CD4-positive, alpha-beta T cell treated with Interleukin-6 for 4 hours (primary cell): ENCODE measurements at places on chromosomes 11 and 22.

GRCh38 chr11:8017071-8017470 lies 29.9 kb downstream of the EIF3F start:
- DNase-seq: no peak

DNA sequence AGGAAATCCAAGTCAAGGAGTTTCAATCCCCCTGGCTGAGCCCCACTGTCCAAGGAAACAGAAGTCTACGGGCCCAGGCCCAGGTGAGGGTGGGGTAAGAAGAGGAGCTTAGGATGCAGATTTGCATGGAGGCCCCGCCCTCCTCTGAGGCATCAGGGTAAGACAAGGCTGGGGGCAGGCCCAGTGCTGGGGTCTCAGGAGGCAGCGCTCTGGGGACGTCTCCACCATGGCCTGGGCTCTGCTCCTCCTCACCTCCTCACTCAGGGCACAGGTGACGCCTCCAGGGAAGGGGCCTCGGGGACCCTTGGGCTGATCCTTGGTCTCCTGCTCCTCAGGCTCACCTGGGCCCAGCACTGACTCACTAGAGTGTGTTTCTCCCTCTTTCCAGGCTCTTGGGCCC lies 31.3 kb upstream of the IGLL5 start:
- DNase-seq: no peak

DNA sequence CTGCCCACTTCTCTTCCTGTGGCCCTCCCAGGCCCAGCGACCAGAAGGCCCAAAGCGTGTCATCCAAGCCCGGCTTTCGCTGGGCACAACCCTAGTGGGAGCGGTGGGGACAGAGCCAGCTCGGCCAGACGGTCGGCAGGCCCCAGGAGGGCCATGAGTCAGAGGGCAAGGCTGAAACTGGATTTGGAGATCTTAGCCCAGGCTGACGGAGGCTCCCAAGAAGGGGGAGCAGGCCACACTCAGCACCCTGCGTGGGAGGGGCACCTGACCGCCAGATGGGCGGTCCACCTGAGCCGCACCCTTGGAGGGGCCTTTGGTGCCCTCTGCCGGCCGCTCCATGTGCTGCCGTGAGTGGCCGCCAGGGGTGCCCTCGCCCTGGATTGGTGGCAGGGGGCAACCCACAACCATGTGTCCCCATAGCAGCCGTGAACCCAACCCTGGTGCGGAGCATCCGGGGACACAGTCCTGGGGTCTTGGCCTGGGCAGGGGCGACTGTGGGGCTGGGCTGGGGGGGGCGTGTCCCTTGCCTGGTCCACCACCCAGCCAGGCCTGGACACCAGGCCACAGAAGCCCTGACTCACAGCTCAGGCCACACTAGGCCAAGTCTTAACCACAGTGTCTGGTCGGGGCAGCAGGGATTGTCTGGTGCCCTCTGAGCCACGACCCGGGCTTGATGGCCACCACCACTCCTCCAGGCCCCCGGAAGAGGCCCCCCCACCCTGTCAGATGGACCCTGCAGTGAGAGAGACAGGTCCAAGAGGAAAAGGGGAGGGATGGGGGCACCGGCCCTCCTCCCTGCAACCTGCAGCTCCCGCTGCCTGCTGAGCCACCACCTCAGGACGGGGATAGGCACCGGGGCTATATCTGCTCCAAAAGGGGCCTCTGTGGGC lies 19.2 kb upstream of the TALDO1 start:
- DNase-seq: peak; percentile 84

- no peak for DNase-seq
These were observed 41.1 kb downstream of the DIXDC1 start for GRCh38 chr11:111978028-111978771.

DNA sequence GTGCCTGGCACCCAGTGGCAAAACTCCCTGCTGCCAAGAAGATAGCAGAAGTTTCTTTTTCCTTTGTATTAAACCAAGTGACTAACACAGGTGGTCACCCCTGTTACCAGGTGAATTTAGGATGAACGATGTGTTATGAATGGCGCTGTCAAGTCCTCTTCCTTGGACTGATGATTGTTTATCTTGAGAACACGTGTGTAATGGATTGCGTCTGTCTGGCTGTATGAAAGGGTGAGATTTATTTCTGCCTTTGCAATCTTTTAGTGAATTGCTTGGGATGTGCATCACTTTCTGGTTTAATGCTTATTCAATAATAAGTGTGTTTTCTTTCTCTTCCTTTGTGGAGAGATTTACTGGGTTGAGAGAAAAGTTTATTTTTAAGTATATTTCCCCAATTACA lies 36.5 kb downstream of the SDHD start:
- DNase-seq: no peak

- DNase-seq: peak; percentile 34
These were observed 1.3 kb upstream of the UCP2 start for GRCh38 chr11:73983741-73984538.

DNA sequence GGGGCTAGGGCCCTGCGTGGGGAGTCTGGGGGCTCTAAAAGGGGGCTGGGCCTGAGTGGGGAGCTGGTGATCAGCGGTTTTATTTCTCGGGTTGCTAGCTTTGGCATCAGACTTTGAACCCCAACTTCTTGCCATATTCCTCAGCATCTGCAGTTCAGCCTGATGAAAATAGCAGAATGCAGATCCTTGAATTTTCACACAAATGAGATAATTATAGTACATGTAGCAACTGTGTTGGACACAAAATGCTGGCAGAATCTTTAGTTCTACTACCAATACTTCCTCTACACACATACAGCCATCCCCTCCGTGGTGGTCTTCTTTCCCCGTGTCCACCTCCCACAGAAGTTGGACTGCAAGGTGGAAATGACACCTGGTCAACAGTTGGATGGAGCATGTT lies 1.5 kb downstream of the ZC3H7B start:
- no peak for DNase-seq

DNA sequence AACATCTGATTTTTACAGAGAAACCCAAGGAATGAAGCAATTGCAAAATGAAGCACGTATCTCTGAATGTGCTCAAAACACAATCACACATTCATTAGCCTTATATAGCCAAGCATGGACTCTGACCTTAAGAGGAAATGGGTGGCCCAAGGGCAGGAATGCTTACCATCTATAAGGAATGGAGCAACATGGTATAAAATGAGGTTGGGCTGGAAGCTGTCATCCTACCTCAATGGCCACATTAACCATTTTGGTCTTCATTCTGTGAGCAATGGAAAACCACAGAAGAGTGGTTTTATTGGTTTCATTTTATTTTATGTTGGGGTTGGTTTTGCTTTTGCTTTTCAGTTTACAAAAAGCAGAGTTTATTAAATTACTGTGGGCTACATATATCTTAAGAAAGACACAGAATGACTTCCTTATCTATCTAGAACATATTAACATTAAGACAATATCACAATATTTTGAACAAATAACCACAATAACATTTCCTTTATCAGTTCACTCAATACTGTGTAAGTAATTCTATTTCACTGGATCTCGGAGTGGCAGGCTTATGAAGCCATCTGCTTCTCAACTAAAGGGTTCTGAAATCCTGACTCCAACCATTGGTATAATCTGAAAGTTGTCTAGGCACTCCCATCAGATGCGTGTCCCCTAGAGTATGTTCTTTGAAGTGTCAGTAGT lies 10.8 kb upstream of the MS4A13 start:
- no peak for DNase-seq

DNA sequence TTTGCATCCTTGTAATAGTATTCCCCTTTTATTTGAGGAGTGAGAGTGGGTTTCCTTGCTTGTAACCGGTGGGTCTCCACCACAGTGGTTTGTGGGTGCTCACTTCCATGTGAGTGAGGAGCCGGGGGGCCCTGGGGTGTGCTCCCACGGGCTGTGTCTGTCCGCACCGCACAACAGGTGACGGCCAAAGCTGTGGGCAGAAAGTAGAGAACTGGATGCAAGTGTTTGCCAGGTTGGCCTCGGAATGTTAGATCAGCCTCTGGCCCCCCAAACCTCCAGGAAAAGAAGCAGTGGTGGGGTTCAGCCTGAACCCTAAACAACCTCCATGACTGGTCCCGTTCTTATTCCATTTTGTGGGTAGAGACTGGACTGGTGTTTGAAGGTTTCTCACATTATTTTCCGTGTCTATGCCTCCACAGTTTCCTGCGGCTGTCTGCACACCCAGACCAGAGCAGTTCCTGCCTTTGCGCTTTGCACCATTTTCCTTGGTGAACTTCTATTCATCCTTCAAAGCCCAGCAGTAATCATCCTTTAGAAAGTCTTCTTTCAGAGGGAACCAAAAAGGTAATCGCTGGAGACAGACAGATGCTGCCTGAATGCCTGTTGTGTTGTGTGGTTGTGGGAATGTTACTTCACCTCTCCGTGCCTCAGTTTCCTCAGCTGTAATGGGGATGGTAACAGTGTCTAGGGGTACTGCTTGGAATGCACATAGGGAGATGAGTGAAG lies 77.2 kb downstream of the MYEOV start:
- no peak for DNase-seq

DNA sequence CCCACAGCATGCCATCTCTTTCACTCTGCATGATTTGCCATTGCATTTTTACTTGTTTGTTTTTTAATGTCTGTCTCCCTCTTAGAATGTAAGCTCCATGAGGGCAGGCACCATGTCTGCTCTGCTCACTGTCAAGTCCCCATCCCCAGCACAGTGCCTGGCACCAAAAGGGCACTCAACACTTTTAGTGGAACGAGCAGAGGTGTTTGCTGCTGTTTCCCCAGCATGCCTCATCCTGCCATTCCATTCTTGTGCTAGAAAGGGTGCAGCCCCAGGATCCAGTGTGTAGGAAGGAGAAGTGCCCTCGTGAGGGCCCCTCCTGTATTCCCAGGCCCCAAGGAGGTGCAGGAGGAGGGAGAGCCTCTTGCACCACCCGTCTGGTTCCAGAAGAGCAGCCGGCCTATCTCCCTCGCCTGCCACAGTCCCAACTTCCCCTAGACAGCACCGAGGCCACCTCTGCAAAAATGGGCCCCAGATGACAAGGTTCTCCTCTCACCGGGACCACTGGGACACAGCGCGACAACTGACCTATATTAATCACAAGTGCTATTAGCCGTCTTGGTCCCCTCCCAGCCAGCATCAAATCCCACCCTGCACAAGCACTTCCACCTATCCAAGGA lies 33.3 kb upstream of the CACNG2 start:
- DNase-seq: no peak

- no peak for DNase-seq
These were observed 893 bp downstream of the SLC36A4 start for GRCh38 chr11:93196816-93197379.

DNA sequence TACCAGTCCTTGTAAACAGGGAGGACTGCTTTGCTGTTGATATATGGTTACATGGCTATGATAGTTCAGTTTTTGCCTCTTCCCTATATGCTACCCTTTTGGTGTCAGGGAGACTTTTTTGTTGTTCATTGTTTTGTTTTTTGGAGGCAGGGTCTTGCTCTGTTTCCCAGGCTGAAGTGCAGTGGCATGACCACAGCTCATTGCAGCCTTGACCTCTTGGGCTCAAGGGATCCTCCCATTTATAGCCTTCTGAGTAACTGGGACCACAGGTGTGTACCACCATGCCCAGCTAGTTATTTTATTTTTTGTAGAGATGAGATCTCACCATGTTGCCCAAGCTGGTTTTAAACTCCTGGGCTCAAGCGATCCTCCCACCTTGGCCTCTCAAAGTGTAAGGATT lies 38.6 kb upstream of the SPTBN2 start:
- DNase-seq: no peak

GRCh38 chr22:49354516-49355210 lies 473.0 kb downstream of the BRD1 start:
- no peak for DNase-seq
